AML-193 (cell line): ENCODE measurements at places on chromosomes 2 and 18.

GRCh38 chr18:52325997-52326396, 14.0 kb upstream of the DCC start:
- no peak for DNase-seq

DNA sequence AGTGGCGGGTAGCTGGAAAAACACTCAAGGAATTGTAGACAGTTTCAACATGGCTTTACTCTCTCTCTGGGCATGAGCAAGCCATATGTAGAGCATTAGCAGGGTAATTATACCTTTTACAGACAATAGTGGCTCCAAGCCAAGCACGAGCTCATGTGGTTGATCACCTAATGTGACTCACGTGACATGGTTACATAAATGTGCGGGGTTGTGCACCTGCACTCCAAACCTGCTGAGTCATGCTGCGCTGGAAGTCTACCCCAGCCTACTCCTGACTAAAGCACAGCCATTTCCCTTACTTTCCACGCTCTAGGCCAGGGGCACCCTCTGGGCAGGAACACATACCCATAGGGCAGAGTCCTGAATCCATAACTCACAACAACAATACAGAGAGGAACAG, 232.8 kb downstream of the MBD5 start:
- no peak for DNase-seq

DNA sequence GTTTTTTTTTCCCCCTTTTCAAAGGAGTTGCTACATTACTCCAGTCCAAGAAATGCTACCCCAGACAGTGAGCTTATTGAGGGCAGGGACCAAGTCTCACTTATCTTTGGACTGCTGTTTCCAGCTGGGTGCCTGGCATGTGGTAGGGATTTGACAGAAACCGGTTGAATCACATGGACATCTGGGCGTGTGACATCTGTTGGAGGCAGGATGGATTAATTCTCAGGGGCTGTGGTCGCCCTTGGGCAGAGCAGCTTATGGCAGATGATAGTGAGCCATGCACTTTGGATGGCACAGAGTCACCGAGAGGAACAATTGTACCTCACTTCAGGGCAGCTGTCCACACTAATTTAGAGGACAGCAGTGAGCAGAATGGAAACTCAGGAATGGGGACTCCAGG, 254.6 kb upstream of the ID2 start:
- no peak for DNase-seq

- DNase-seq = peak; percentile 4
These were observed 73.2 kb downstream of the CERS6 start for GRCh38 chr2:168529054-168529833.

- no peak for DNase-seq
These were observed 557.8 kb upstream of the LRATD1 start for GRCh38 chr2:14074691-14075090.

- no peak for DNase-seq
These were observed 251.1 kb upstream of the TRIB2 start for GRCh38 chr2:12465631-12466135.

DNA sequence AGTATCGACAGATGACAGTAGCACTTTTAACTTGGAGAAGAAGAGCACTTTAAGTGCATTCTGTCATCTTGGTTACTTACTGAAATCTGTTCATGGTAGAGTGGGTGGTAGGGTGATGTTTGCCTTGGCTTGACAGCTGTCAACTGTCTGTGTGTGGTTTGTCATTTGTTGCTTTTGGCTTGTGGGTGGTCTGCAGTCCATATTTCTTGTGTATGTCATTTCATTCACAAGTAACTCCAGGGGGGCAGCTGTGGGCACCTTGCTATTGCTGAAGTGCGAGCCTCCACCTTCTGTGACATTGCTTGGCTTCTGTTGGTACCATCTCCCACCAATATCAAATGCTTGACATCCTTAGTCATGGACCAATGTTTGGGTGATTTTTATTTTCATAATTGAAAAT, 311.6 kb upstream of the NRP2 start:
- no peak for DNase-seq

DNA sequence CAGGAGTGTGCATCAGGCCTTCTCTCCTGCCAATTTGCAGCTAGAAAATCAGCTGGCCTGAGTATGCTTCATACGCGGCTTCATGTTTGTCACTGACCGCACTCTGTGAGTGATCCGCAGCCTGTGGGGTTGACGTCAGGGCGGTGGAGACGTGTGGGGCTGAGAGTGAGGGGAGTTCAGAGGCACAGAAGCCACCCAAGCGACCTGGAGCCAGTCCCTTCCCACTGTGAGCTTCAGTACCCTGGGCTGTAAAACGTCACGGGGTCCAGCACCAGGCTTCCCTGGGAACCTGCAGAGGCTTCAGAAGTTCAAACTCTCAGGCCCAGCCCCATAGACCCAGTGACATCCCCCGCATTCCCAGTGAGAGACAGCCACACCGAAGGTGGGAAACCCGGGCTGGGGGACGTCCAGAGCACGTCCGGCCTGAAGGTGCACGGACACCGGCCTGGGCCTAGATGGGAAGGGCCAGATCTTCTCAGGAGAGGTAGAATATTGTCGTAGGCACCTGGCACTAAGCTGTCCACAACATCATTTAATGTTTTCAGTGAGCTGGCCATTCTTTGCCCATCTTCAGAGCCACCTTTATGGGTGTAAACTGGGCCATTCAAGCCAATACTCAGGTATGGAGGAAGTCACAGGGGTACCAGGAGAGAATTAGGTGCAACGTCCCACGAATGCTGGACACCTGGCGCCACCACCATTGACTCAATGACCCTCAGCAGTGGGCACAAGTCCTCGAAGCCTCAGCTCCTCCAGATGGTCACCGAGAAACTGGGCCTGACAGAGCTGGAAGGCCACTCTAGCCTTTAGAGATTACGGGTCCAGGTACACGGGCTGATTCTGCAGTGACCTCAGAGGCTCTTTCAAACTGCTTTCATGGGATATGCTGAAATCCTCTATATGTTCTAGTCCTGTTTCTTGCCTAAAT, 235.6 kb upstream of the MYT1L start:
- no peak for DNase-seq

GRCh38 chr2:119439574-119440500, 8.2 kb downstream of the TMEM37 start:
- DNase-seq = no peak

GRCh38 chr2:212959471-212960117, 191.8 kb downstream of the IKZF2 start:
- DNase-seq = no peak
